ENCODE measurements at places on chromosomes 1 and 21.
A peak's percentile ranks its signal among the peaks of the same experiment; 100 is the strongest.

DNA sequence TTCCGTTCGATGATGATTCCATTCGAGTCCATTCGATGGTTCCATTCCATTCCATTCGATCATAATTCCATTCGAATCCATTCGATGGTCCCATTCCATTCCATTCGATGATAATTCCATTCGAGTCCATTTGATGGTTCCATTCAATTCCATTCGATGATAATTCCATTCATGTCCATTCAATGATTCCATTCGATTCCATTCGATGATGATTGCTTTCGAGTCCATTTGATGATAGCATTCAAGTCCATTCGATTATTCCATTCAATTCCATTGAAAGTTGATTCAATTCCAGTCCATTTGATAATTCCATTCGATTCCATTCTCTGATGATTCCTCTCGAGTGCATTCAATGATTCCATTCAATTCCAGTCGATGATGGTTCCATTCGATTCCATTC lies 3895.3 kb downstream of the SRGAP2C start:
- no peak for DNase-seq

- DNase-seq: no peak
Measured at GRCh38 chr1:15714406-15715136, 21.5 kb upstream of the SLC25A34 start.

GRCh38 chr1:36458910-36459309 lies 5.3 kb downstream of the MRPS15 start:
- DNase-seq: no peak

DNA sequence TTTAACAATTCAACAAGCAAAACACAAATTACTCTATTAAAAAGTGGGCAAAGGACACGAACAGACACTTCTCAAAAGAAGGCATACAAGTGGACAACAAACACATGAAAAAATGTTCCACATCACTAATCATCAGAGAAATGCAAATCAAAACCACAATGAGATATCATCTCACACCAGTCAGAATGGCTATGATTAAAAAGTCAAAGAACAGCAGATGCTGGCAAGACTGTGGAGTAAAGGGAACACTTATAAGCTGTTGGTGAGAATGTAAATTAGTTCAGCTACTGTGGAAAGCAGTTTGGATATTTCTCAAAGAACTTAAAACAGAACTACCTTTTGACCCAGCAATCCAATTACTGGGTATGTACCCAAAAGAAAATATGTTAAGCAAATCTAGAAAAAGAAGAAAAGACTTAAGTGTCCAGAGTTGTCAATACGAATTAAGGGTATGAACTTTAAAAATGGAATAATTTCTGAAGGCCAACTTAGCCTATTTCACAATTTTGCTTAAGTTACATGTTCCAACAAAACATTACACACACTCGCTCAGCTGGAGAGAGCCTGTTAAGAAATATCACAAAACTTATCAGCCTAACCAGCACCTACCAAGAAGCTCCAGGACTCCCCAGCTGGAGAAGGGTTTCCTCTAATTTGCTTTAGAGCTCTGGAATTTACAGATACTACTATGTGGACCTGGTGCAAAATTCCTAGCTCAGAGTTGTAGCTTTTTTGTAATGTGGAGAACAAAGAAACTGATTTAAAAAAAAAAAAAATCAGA lies 232.1 kb downstream of the DUSP10 start:
- DNase-seq: no peak

GRCh38 chr1:171744986-171745385 lies 3.1 kb upstream of the VAMP4 start:
- DNase-seq: no peak

- no peak for DNase-seq
Measured at GRCh38 chr21:32958288-32959002, 67.3 kb upstream of the OLIG2 start.

DNA sequence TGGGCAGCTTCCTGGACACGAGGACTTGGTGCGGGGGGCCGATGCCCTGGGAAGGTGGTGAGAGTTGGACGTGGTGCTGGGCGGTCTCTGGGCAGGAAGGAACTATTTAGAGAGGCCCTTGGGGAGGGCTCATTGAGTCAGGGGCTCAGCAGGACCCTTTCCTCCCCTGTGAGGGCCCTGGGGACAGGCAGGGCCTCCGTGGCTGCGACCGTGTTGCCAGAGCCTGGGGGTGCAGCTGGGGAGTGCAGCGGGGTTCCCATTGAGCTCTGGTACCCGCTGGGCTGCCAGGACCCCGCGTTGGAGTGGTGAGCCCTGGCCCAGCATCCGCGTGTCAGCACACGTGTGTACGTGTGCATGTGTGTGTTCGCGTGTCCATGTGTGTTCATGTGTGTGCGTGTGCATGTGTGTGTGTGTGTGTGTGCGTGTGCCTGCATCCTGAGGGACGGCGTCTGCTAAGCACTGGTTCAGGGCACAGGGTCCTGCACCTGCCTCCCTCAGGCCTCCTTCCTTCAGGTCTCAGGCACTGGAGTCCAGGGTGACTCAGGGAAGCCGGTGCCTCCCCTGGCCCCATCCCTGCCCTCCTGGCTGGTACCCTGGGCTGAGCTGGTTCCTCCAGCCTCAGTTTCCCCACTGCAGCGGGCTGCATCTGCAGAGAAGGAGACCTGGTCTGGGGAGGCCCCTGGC lies 10.7 kb downstream of the RNF223 start:
- DNase-seq: no peak

GRCh38 chr1:15988856-15989736 lies 13.2 kb upstream of the ZBTB17 start:
- DNase-seq: no peak

DNA sequence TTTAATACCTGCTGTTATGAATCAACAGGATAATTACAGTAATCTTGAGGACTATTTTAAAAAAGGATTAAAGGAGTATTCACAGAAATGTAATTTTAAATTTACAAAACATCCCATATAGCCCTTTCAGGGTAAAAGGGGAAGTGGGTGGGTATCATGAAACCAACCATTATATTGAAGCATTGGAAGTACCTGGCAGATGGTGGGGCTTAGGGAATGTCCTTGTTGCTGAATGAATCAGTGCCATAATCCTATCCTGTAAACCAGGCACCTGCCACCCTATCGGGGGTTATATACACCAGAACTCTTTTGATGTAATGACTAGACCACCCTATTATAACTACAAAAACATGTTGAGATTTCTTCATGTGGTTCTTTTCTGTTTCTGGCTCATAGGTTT lies 30.4 kb downstream of the CDC14A start:
- no peak for DNase-seq

- no peak for DNase-seq
Measured at GRCh38 chr21:39451332-39452206, at the start of gene SH3BGR. TSS of gene SH3BGR (plus strand) at chr21:39451970. CDS start at chr21:39452097, 127 bp downstream.

- no peak for DNase-seq
Measured at GRCh38 chr1:69215883-69216282, 351.8 kb upstream of the LRRC7 start.

GRCh38 chr1:178944729-178945128 lies 73.9 kb upstream of the ANGPTL1 start:
- no peak for DNase-seq

GRCh38 chr1:70431874-70432273 lies 20.8 kb downstream of the CTH start:
- DNase-seq: no peak

GRCh38 chr1:12548973-12549459 lies 69.0 kb downstream of the DHRS3 start:
- DNase-seq: no peak

DNA sequence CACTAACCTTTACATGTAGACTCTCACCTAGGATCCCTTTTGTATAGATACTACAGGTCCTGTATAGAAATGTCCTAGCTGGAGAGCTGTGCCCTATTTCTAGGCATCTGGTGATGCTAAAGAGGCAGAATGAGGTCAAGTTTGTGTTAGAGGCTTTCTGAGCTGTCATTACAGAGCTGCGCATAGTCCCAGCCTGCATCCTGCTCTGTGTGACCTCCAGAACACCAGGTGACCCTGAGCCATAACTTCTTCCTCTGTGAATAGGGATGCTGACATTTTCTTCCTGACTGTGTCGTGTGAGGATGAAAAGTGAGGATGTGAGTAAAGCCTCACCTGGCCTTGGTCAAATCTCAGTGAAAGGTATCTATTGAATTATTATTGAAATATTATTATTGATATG lies 66.3 kb downstream of the GLUL start:
- DNase-seq: no peak

GRCh38 chr1:24481101-24481500 lies 21.5 kb upstream of the RCAN3 start:
- DNase-seq: peak; percentile 49

DNA sequence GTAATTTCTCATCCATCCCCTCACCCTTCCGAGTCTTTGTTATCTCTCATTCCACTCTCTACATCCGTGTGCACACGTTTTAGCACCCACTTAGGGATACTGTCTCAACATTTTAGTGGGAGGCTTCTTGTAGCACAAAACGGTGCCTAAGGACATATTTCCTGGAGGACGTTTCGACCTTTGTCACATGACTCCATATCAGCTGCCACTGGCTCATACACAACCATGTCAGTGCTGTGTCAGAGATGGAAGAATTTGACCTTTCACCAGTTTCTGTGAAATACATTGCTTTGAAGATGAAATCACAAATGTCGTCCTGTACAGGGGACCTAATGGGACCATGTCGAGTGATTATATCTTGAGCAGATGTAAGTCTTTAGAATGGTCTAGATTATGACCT lies 15.6 kb downstream of the B3GALT5 start:
- DNase-seq: no peak

GRCh38 chr1:224106568-224107281 lies 7.2 kb upstream of the FBXO28 start:
- no peak for DNase-seq

DNA sequence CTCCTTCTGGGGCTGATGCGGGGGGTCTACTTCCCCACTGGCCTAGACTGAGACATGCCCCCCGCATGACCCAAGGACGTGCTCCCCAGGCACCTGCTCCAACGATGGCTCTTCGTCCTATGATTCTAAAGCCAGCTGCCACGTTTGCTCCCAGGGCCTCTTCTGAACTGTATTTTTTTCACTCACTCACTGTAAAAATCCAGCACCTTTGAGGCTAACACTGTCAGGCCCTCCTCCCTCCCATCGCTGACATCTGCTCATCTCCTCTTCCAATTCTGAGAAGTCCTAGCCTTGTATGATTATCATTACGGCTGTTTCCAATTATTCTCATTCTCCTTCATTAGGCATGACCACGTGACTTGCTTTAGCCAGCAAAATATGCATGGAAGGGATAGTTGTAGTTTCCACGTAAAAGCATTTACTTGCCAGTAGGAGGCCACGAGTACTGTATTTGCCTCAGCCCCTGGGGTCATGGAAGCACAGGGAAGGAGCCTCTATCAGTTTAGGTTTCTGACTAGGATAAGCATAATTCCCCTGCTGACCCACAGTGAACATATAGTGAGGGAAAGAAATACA lies 19.1 kb upstream of the EDN2 start:
- DNase-seq: no peak

GRCh38 chr1:17878837-17879236 lies 123.7 kb downstream of the ACTL8 start:
- DNase-seq: no peak

- no peak for DNase-seq
Measured at GRCh38 chr21:25963181-25963580, 207.4 kb downstream of the APP start.

GRCh38 chr1:235998812-235999211 lies 66.1 kb downstream of the NID1 start:
- peak; percentile 56 for DNase-seq

DNA sequence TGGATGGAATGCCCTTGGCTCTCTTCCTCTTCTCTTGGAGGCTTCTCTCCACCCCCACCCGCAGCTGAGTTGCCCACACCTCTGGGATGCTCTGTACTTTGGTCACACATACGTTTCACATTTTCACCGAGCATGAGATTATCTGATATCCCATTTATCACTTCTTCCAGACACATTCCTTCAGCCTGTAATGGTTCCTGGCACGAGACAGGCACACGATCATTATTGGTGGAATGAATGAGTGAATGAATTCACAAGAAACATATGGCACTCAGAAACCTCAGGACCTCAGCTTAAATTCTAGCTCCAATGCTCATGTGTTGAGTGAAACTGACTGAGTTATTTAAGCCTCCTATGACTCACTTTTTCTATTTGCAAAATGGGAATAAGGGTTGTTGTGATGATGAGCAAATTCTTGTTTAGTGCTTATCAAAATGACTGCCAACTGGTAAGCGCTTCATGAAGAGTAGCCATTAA lies 242.7 kb upstream of the JUN start:
- no peak for DNase-seq

GRCh38 chr1:36612881-36613280 lies 130.2 kb upstream of the CSF3R start:
- DNase-seq: no peak

All from activated T-cell treated with anti-CD3 and anti-CD28 coated beads, Interleukin-2, amount 50 U/mL, for 1 hour (primary cell).